Chondrocyte (in vitro differentiated cells): ENCODE measurements at places on chromosomes 5 and 9. TPM values are rescaled to one million over a fixed set of nuclear protein-coding genes. Genes with fewer than 3 reads are reported as not detected.

- H3K4me1 ChIP-seq = no peaks in the 10 kb centered on the region
- H3K4me3 ChIP-seq = no peak overlapping the region
- H3K27me3 ChIP-seq = peaks cover 11% of the 10 kb centered on the region
Measured at GRCh38 chr5:77885519-77885918, 109.4 kb upstream of the TBCA start.

DNA sequence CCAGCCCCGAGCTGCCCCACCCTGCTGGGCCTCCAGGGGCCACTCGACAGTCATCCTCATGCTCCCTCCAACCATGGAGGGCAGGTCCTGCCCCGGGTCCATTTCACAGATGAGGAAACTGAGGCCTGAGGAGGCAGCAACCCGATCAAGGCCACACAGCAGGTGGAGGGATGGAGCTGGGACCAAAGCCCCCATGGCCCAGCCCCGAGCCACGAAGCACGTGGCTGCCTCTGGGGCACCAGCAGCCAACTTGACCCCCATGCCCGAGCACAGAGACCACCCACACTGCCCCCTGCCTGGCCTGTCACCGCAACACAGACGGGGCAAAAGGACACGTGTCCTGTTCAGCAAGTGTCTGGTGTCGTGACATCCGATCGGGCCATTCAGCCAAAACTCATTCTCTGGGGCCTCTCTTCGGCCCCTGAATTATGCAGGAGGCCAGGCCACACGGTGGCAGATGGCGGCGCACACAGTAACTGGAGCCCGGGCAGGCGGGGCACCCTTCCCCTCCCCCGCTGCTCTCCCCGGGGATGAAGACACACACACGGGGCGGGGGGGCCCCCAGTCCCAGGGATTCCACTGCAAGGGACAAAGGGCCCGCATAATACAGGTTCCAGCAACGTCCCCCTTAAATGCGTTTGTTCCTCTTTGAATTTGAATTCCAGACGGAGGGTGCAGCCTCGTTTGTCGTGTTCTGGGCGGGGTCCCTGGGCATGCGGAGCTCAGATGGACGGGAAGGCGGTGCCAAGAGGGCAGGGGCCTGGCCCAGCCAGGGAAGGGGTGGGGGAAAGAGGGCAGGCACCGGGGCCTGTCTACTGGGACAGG is 29.4 kb upstream of the TMEM250 start:
- no peak for DNase-seq
- peaks cover 18% of the 10 kb centered on the region for H3K27me3 ChIP-seq
- H3K27ac ChIP-seq = no peak overlapping the region
- no peaks in the 10 kb centered on the region for H3K36me3 ChIP-seq

DNA sequence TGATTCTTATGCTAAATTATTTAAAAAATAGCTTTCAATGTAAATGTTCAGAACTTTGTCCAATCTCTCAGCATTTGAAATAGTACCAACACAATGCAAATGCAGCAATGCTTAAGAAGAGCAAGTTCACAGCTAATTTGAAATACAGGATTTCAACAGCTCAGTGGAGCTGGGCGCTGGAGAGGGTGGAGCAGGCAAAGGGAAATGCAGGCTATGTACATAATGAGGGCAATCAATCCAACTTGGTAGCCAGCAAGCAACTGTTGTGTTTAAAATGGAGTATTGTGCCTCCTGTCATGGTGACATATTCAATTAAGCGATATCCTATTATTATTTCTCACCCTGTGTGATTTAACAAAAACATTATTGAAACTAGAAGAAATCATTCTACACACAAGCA is 568.8 kb downstream of the PSAT1 start:
- no peaks in the 10 kb centered on the region for H3K36me3 ChIP-seq
- no peak overlapping the region for H3K4me3 ChIP-seq
- DNase-seq = no peak
- H3K4me1 ChIP-seq = peaks cover 48% of the 10 kb centered on the region
- peak overlapping the region; percentile 84 for H3K27ac ChIP-seq

DNA sequence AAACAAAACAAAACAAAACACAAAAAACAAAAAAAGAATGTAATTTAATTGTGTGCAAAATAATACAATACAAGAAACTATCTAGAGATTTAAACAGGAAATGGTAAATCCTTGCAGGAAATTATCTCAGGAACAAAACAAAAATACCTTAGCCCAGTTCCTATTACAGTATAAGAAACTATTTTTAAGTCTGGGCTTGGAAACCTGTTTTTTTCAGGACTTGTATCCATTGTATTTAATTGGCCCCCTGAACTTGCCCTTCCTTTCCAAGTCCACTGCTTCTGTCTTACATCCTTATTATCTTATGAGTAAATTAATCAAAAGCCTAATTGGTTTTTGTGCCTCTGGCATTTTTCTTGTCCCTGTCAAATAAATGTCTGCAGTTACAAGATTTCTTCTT is 48.5 kb downstream of the ST8SIA4 start:
- H3K27me3 ChIP-seq = no peaks in the 10 kb centered on the region
- no peak overlapping the region for H3K27ac ChIP-seq
- DNase-seq = no peak
- H3K36me3 ChIP-seq = no peaks in the 10 kb centered on the region
- H3K4me3 ChIP-seq = no peak overlapping the region

DNA sequence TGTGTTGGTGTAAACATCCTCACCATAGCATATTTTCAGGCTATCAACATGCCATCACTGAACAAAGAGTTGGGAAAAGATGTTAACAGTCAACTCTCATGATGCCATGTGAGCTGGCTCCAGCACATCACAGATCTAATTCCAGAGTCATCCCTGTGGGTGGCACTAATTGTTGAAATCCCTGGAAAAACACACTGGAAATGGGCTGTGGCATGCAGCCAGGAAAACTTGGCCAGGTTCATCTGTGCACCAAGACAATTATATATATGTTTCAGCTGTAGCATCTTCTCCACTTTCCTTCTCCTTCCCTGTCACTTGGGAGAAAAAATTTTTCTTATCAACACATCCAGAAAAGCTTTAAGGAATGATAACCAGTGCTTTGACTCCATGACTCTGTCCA is 313.7 kb downstream of the TRIM32 start:
- H3K27ac ChIP-seq = no peak overlapping the region
- H3K36me3 ChIP-seq = no peaks in the 10 kb centered on the region
- H3K4me1 ChIP-seq = no peaks in the 10 kb centered on the region
- no peak for DNase-seq
- no peaks in the 10 kb centered on the region for H3K27me3 ChIP-seq

DNA sequence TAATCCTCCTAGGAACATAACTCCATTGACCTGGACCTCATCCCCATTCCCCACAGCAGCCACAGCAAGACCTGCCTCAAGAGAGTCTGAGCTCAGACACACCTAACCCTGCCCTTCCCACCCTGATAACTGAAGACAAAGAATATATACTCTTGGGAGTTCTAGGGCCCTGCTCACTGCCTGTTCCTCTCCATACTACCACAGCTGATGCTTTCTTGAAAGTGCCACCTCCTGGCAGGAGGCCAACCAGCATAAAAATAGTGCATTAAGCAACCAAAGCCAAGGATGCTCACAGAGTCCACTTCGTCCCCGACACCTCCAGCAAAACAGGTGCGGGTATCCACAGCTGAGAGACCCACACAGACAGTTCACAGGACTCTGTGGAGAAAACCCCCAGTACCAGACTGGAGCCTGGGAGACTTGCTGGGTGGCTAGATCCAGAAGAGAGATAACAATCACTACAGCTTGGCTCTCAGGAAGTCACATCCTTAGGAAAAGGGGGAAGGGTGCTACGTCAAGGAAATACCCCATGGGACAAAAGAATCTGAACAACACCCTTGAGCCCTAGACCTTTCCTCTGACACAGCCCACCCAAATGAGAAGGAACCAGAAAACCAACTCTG is 23.5 kb downstream of the FAM114A2 start:
- H3K27ac ChIP-seq = no peak overlapping the region
- H3K36me3 ChIP-seq = peaks cover 35% of the 10 kb centered on the region
- H3K4me1 ChIP-seq = no peaks in the 10 kb centered on the region
- no peaks in the 10 kb centered on the region for H3K27me3 ChIP-seq
- no peak for DNase-seq

DNA sequence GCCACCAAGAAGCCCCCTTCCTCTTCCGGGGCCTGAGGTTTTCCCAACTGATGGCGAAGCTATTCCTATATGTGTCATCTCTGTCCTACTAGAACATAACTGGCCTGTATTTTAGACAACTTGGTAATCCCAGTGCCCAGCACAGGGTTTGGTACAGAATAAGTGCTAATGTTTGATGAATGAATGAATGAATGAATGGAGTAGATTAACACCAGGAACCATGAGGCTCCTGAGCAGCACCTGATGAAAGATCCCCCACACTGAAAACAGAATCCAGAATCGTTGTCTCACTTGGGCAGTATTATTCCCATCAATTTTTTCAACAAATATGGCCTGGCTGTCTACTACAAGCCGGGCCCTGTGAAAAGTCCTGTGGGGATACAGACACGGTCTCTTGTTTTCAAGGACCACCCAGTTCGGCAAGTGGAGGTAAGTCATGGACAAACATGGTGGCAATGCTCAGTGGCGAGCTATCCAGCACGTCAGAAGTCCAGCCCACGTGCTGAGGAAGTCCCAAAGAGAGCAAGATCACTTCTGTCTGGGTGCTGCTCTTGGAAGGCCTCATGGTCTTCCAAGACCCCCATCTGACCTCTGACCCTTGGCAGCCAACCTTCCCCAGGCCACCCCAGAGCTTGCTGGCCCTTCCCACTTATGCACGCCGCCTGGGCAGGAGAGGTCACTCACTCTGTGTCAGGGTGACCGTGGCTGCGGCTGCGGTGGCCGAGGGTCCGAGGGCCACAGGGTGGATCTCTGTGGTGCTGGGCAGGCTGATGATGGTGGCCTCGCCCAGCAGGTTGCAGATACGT is 1.0 kb downstream of the NAIF1 start:
- H3K27me3 ChIP-seq = no peaks in the 10 kb centered on the region
- H3K36me3 ChIP-seq = peaks cover 5% of the 10 kb centered on the region
- H3K4me3 ChIP-seq = no peak overlapping the region
- H3K4me1 ChIP-seq = peaks cover 30% of the 10 kb centered on the region
- DNase-seq = no peak

DNA sequence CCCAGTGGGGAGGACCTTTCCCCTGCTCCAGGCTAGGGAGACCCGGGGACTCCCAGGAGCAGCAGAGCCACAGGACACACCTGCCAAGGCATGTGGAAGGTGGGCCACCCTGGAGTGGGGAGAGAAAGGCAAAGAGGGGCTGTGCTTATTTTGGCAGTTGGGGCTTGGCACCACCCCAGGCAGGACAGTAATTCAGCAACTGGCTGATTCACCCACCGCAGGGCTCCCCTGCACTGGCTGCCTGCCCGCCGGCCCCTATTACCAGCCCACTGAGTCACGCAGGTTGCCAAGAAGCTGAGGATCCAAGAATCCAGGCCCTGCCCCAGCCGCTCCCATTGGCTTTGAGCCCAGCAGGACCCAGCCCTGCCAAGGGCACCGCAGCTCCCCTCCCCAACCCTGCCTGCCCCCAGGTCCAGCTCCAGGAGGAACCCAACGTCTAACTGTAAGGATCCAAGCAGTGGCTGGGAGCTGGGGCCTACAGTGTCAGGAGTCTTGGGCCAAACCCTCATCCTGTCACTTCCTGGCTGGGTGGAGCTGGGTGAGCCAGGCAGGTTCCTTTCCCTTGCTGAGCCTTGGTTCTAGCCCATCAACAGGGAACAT is 14.2 kb upstream of the RALGDS start:
- no peaks in the 10 kb centered on the region for H3K36me3 ChIP-seq
- H3K4me1 ChIP-seq = peaks cover 30% of the 10 kb centered on the region
- no peak overlapping the region for H3K27ac ChIP-seq
- DNase-seq = peak; percentile 79

- peak overlapping the region; percentile 73 for H3K4me3 ChIP-seq
- peaks cover 3% of the 10 kb centered on the region for H3K36me3 ChIP-seq
- H3K4me1 ChIP-seq = peaks cover 13% of the 10 kb centered on the region
- H3K27me3 ChIP-seq = peaks cover 62% of the 10 kb centered on the region
Measured at GRCh38 chr9:17905781-17906175, 326.9 kb downstream of the SH3GL2 start.

DNA sequence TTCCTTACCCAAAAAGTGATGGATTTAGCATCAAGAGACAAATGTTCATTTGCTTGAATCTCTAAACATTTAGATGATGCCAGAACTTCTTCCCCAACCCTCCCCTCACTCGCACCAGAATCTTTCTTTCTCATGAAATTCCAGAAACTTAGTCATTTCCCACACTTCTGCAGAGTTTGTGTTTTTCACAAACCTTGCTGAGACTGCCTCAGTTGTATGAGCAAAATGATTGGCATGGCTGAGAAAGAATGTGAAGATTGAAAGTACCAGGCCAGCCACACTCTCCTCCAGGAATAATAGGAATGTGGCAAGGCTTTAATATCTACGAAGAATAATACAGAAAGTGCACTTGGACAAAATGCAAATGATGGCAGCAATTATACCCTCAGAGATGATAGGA is 428.3 kb upstream of the CDH6 start:
- peaks cover 2% of the 10 kb centered on the region for H3K36me3 ChIP-seq
- DNase-seq = no peak
- no peak overlapping the region for H3K4me3 ChIP-seq
- H3K27ac ChIP-seq = peak overlapping the region; percentile 90
- H3K4me1 ChIP-seq = peaks cover 47% of the 10 kb centered on the region
- H3K27me3 ChIP-seq = no peaks in the 10 kb centered on the region

DNA sequence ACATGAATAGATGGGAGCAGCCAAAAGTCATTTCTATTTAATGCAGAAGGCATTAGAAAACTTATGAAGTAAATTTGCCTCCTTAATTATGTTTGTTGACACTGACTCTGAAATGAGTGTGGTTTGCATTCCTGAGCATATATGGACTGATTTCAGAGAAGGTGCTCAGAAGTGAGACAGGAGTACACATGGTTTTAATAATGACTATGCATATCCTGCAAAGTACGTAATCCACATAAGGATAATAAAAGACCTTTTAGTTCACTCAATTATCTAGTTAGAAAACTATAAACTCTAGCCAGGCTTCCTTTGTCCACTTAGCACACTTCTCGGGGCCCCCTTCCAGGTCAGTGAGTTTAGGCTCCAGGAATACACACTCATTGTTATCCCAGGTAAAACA is 75.7 kb upstream of the SNX2 start:
- no peak overlapping the region for H3K27ac ChIP-seq
- no peaks in the 10 kb centered on the region for H3K27me3 ChIP-seq
- H3K4me1 ChIP-seq = no peaks in the 10 kb centered on the region
- DNase-seq = no peak

Gene PCDHB2
- 60.5 to 90.1 TPM (median 64.5 TPM) in 3 replicates for total RNA-seq

Gene ZMYND19
- 32.5 to 34.8 TPM (median 33.0 TPM) in 3 replicates for total RNA-seq

Gene GPR150
- total RNA-seq = 0.33 to 0.42 TPM in 2 of 3 replicates, not detected in the other

Gene PNPLA7
- 3.6 to 4.2 TPM (median 4.1 TPM) in 3 replicates for total RNA-seq

Gene CDO1
- total RNA-seq = 2.8 to 7.1 TPM (median 3.3 TPM) in 3 replicates

Gene PCDHGA7
- 0.17 to 0.31 TPM (median 0.28 TPM) in 3 replicates for total RNA-seq
